Lower leg skin (tissue), 4 donors: ENCODE measurements at places on chromosomes 2 and 18. TPM values are rescaled to one million over a fixed set of nuclear protein-coding genes. Genes with fewer than 3 reads are reported as not detected.

DNA sequence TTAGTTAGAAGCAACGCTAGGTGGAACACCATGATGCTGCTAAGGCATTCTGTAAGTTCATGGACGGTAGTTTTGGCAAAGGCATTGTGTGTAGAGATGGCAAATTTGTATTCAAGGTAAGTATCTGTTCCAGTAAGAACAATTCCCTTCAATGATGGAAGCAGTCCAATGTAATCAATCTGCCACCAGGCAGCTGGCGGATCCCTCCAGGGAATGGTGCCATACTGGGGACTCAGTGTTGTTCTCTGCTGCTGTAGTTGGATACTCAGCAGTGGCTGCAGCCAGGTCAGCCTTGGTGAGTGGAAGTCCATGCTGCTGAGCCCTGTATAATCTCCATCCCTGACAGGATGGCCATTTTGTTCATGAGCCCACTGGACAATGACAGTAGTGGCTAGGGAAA, 62.8 kb downstream of the ARL6IP6 start:
- DNase-seq = no peak

DNA sequence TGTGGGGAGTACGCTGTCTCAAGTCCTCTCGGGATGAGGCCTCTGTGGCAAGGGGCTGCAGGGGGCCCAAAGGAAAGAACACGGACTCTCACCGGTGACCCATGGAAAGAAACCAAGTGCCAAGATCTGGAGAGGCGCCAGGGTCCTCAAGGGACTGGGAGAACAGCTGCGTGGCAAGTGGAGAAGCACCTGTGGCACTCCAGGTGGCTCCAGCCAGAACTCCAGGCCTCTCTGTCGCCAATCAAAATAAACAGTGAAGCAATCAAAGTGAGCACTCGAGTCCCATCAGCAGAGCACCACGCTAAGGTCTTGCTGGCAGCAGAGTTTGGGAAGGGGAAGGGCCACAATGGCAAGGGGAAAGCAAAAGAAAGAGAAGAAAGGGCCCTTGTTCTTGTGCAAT, 54.7 kb downstream of the BCL2 start:
- DNase-seq = no peak

GRCh38 chr2:162908567-162908966, 70.0 kb upstream of the KCNH7 start:
- no peak for DNase-seq

REG3G gene
- total RNA-seq = not detected

GRCh38 chr18:67023059-67023458, 419.2 kb upstream of the CDH19 start:
- no peak for DNase-seq

POTEJ gene
- not detected for total RNA-seq

GRCh38 chr2:129876541-129876940, 102.9 kb upstream of the RAB6C start:
- DNase-seq = peak; percentile 64

CCL20 gene
- total RNA-seq = 2.5 TPM

LIMS3 gene
- 0.81 TPM for total RNA-seq

MYCN gene
- total RNA-seq = 0.64 TPM

GRCh38 chr18:215448-216010, 52.3 kb downstream of the THOC1 start:
- no peak for DNase-seq

DNA sequence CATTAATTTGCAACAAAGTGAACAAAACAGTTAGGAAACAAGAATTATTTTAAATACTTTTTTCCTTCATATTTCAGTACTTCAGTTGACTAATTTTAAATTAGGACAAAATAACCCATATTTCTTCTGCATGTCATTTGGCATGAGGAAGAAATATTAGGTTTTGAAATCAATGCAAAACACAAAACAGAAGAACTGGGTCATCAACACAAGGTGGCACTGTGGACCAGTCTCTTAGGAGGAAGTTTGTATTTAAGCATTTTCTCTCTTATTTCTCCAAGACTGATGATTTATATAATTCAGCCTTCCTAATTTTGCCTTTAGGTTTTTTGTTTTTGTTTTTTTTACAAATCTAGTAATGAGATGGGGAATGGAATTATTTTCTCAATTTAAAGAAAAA, 352.8 kb upstream of the KCNH7 start:
- DNase-seq = no peak

DNA sequence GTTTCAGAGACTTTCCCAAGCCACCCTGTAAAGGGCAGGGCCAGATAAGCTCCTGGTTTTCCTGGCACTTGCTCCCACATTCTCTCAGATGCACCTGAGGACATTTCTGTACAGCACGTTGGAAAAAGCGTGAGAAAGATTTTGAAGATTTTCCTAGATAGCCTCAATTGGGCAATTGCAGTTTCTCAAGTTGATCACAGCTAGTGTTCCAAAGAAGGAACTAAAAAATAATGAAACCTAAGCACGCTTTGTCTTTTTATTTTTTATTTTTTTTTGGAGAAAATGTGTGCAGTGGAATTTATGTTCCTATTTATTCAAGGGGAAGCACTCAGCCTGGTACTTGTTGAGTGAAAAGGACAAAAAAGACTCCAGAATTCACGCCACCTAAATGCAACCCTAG, 429.1 kb downstream of the RNF144A start:
- DNase-seq = no peak

DNA sequence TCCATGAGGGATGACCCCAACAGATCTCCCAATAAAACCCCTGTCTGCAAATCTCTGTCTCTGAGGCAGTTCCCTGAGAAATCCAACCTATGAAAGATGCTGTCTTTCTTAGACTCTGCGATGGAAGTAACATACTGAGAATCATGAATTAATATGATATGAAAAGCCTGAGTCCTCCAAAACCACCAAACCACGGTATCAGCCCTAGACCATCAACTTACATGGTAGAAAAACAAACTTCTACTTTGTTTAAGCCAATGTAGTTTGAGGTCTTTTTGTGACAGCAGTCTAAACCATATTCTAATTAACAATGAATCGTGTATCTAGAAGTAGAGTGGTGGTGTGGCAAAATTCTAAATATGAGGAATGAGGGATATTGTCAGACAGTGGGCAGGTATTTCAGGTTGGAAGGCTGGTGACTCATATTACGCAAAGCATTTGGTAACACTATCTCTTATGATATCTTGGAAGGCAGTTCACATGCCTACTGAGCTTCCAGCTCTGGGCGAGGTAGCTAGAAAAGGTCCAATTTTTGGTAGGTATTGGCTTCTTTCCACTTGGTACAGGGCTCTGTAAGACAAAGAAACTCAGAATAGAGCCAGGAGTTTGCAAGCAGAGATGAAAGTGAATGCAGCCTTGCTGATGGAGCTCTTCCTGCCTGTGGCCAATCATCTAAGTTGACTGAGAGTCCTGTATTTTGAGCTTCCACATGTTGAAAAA, 215.8 kb downstream of the ZFP36L2 start:
- peak; percentile 4 for DNase-seq

GRCh38 chr18:52723550-52723970, 383.6 kb downstream of the DCC start:
- no peak for DNase-seq

- DNase-seq = no peak
These were observed 59.8 kb downstream of the INHBB start for GRCh38 chr2:120405759-120406099.

DNA sequence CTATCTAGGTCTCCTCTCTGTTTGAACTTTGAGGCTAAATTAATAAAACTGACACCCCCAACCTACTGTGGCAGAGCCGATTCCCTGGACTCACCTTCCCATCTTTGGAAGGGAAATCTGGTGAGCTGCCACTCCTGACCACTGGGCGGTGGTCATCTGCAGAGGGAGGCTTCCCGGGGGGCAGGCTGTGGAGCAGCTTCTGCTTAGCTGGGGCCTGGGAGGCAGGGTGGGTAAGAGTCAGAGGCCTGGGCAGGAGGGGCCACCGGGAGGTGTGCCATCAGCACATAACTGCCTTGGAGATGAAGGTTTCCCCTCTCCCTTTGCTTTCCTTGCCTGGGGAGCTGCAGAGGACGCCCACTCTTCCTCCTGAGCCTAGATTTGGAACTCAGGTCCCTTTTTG, 2.3 kb upstream of the NPPC start:
- DNase-seq = peak; percentile 61

ITGB6 gene
- total RNA-seq = 1.8 TPM

GRCh38 chr2:71336802-71337201, 5.2 kb downstream of the ZNF638 start:
- no peak for DNase-seq

- no peak for DNase-seq
These were observed 4.0 kb upstream of the DPY30 start for GRCh38 chr2:32043561-32043960.

RGPD6 gene
- total RNA-seq = 34.0 TPM

GRCh38 chr2:240893363-240893844, 2.6 kb downstream of the MAB21L4 start:
- DNase-seq = no peak

DNA sequence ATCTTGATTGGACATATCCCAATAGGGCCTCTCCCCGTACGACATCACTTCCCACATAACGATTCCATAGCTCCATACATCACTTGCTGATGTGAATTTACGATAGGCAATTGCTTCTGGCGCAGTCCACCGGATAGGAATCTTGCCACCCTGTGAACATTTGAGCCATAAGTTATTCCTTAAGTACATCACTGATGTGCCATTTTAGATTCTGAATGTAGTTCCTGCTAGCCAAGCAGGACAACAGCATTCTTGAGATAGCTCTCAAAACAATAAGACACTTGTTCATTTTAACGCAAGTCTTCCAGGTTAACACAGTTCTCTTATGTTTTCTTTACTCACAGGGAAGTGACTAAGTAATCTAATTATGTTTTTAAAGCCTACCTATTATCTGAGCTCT, 138.0 kb downstream of the EPHA4 start:
- DNase-seq = no peak

GTF2A1L gene
- total RNA-seq = not detected

- no peak for DNase-seq
These were observed 34.8 kb downstream of the LBH start for GRCh38 chr2:30266051-30266621.

DNA sequence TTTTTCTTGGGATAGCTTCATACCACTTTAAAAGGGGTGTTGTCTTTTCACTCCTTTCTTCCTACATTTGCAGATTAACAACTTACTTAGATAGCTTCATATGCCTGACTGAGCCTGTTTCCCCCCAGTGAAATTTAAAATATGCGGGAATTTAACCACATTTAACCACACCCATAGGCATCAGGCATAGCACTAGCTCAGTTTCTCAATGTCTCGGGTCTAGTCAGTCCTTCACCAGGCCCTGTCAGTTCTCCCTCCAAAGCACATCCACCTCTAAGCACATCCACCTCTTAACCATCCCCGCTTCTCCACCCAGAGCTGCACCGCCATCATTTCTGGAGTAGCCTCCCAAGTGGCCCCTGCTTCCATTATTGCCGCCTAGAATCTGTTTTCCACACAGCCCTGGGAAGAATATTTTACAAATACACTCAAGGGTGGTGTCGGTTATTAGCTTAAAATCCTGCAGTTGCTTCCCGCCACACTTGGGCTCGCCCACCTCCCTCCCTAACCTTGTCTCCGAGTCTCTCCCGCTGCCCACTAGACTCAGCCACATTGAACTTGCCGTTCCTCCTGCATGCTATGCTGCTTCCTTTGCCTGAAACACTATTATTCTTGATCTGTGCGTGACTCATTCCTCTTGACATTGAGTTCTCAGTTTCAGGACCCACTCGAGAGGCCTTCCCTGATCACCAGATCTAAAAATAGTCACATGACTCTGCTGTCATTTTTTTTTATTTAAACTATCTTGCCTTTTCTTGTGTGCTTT, 68.3 kb downstream of the SPTBN1 start:
- DNase-seq = no peak

ALPI gene
- total RNA-seq = not detected

SERPINB10 gene
- 0.15 TPM for total RNA-seq

GRCh38 chr18:79629606-79630005, 50.0 kb upstream of the CTDP1 start:
- DNase-seq = peak; percentile 48

- DNase-seq = no peak
These were observed 85.9 kb downstream of the CBLN2 start for GRCh38 chr18:72458271-72458670.

- no peak for DNase-seq
These were observed 17.0 kb downstream of the RRM2 start for GRCh38 chr2:10139536-10139935.

GRCh38 chr2:141942006-141942789, 188.6 kb downstream of the LRP1B start:
- no peak for DNase-seq

DNA sequence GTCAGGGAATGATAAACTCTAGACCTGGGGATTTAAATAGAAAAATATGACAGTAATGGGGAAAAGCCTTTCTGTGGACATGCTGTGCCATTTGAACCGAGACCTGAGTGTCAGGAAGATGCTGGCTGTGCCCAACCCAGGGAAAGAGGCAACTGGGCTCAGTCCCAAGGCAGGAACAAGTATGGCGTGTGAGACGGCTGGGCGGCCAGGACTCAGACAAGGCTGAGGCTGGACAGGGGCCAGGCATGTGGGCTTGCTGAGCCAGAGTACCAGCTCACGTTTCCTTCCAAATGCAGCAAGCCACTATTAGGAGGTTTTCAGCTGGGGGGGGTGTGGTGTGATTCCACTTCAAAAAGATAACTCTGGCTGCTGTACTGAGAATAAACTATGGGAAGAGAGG, 92.4 kb downstream of the INPP5D start:
- DNase-seq = no peak

DNA sequence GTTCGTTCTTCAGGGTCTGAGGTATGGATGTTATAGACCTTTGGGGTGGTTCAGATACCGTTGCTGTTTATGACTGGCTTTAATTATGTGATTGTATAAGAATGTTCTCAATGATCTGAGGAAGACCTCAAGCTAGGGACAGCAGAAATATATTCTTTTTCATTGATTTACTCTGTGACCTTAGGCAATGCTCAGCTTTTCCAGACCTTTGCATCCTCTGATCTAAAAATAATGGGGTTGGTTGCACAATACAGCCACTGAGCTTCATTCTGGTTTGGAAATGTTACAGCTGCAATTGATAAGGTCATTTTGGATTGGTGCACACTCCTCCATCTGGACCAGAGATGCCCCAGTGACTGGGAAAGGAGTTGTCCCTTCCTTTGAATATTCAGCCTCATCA, 17.2 kb upstream of the CABYR start:
- no peak for DNase-seq

DNA sequence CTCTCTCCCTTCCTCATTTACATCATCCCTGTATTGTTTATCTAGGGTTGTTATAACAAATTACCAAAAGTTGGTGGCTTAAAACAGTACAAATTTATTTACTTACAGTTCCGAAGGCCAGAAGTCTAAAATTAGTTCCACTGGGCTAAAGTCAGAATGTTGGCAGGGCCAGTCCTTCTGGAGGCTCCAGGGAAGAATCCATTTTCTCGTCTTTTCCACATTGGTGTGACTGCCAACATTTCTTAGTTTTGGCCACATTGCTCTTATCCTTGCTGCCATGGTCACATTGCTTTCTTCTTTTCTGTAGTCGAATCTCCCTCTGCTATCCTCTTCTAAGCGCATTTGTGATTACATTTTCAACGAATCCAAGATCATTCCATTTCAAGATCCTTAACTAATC, 34.7 kb downstream of the ICOS start:
- no peak for DNase-seq

- DNase-seq = no peak
These were observed 303.6 kb downstream of the SLC8A1 start for GRCh38 chr2:40148334-40148733.

OSR1 gene
- 16.2 TPM for total RNA-seq
